Amygdala (tissue), 56 donors: ENCODE measurements at places on chromosomes 2 and 18.

- DNase-seq: no peak
Measured at GRCh38 chr2:72198532-72199241, 51.0 kb upstream of the CYP26B1 start.

- DNase-seq: no peak
Measured at GRCh38 chr2:226674123-226674522, 125.5 kb downstream of the IRS1 start.

DNA sequence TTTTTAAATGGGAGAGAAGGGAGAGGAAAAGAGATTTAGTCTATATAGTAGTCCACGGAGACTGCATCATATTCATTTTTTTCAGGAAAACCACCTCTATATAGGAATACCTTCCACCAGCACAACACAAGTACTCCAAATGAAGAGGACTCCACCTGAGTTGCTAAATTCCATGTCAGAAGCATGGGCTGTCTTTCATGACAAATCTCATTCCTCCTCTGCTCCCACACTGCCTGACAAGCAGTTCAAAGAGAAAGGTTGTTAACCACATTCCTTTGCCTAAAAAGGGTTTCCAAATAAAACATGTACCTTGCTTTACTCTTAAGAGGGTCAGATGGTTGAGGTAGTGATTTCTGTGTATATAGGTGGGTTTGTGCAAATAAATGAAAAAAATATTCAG is 122.0 kb downstream of the TMEFF2 start:
- DNase-seq: no peak

- no peak for DNase-seq
Measured at GRCh38 chr2:102514061-102514785, 41.2 kb downstream of the SLC9A4 start.

DNA sequence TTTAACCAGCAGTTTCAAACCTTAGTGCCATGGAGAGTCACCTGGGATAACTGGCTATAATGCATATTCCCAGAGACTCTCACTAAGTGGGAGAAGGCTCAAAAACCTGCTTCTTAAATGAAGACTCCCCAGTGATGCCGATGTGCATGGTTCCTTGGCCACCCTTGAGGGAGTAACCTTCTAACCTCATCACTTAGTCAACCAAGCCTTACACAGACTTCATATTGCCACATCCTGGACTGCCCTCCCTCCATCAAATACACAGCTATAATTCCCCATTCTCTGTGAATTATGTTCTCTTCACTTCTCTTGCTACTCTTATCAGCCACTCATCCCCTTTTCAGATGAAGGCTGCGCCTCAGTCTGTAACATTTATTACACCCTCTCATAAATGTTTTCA is 462.9 kb upstream of the RGPD4 start:
- no peak for DNase-seq

DNA sequence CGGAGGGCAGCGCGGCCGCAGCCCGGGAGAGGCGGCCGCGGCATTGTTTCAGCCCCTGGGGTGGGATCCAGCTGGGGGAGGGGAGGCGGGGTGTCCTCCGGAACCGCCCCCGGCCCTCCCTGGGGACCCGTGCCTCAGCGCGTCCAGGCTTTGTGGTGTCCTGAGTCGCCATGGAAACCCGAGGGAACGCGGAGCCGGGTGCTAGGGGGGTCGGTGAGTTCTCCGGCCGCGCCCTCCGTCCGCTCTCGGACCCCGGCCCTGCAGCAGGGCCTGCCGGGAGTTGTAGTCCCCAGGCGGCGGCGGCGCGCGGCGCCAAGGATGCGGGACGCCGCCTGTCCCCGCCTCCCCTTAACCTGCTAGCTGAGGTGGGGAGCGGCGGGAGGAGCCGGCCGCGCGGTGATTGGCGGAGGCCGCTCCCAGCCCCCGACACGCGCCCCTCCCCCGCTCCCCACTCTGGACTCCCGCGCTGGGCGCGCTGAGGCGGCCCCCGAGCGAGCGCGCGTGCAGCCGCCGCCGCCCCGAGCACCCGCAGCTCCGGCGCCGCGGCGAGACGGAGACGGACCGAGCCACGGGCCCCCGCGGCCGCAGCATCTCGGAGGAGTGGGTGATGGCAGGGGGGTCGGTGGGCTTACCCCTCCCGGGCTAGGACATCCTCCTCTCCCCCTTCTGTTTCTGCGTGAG is at the start of gene DPYSL5:
DPYSL5 (plus strand) TSS at position 478 of the 681 bp plus-strand sequence. CDS start 50,368 bp downstream, outside the sequence.
- DNase-seq: no peak

DNA sequence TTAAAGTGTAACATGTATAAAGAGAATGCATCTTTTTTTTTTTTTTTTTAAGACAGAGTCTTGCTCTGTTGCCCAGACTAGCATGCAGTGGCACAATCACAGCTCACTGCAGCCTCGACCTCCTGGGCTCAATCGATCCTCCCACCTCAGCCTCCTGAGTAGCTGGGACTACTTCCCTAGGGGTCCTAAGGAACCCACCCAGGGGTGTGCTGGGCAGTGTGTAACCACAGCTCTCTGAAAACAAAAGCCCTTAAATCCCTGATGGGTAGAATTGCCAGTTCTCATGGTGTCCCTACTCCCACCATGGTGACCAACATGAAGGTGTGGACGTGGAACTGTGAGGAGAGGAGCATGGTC is 105.6 kb upstream of the ST3GAL5 start:
- DNase-seq: no peak

DNA sequence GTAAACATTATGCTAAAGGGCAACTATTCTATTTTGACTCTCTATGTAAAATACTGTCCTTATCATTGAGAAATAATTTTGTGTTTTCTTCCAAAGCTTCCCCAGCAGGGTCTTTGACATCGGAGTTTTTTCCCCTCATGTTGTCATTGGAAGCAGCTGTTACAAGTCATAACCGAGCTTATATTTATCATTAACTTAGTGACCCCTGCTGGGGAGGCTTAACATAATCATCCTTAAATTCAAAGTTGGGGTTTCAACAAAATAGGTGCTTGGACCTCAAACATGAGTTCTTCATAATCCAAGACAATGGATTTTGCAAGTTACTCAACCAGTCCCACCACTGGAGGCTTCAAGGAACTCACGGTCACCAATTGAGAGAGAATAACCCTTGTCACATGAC is 330.9 kb downstream of the DCC start:
- no peak for DNase-seq

- no peak for DNase-seq
Measured at GRCh38 chr2:129087133-129087813, 768.6 kb upstream of the HS6ST1 start.

DNA sequence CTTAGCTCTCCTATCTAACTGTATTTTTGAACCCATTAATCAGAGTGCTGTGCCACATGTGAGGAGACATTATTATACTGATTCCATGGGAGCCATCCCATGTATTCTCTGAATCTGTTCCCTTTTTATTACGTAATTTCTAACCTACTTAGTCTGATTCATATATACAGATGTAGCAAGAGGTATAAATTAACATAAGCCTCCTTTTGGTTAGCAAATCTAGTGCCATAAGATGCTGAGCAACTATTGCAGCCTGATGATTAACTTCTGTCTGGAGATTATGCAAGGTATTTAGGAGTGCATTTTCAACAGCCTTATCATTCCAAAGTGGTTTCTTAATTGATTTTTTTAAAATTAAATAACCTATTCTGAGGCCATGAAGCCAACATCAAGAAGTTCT is 114.1 kb upstream of the MSH2 start:
- no peak for DNase-seq

DNA sequence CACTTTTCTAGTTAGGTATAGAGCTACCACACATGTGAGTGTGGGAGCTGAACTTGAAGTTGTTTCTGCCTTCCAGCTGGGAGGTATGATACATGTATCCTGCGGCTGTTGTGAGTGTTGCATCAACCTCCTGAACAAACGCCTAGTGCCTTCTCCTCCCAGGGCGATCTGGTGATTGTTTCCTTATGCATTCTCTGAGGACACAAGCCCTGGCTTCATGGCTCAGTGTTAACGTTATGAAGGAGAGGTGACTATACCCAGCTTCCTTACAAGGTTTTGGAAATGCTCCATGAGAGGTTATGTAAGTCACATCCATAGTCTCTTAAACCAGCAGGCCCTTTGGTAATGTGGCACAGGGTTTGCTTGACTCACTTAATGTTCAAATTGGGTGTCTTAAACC is 64.9 kb downstream of the SPRED2 start:
- no peak for DNase-seq

GRCh38 chr2:29074411-29074810 is at the start of gene PCARE:
TSS of gene PCARE (minus strand) at chr2:29074523. CDS start at chr2:29074261, 262 bp downstream.
- DNase-seq: no peak

DNA sequence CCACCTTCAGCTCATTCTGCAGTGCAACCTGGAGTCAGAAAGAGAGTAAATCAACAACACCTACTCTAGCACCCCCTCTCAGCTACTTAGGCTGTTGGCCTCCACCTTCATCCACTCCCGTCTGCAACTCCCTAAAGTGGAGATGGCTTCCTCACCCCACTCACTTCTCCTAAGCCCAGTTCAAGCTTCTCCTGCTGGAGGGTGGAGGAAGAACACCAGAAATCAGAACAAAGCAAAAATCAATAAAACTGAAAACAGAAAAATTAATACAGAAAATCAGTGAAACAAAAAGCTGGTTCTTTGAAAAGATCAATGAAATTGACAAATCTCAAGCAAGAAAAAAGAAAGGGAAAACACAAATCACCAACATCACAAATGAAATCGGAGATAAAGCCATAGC is 191.7 kb downstream of the ANAPC1 start:
- DNase-seq: no peak

- DNase-seq: no peak
Measured at GRCh38 chr2:8517850-8518498, 163.9 kb upstream of the ID2 start.

GRCh38 chr18:53757328-53757727 is 467.1 kb downstream of the MBD2 start:
- no peak for DNase-seq

- DNase-seq: no peak
Measured at GRCh38 chr2:30865892-30866681, 58.8 kb upstream of the CAPN13 start.

GRCh38 chr2:2660789-2661355 is 329.8 kb upstream of the MYT1L start:
- no peak for DNase-seq

DNA sequence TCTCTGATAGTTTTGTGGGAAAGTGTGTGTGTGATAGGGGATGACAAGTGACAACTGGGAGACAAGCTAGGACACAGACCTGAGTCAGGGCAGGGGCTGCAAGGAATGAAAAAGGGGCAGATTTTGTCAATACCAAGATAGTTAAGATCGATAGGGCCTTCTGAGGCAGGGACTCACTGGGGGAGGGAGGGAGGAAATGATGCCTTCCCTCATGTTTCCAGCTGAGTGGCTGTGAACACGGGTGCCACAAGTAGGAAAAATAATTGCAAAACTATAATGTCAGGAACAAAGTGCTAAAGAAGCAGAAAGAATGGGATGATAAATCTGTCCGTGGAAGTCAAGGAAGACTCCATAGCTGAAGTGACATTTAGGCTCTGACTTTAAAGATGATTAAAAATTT is 24.2 kb downstream of the CDH2 start:
- no peak for DNase-seq

GRCh38 chr18:8778824-8779223 is 73.5 kb downstream of the MTCL1 start:
- no peak for DNase-seq

DNA sequence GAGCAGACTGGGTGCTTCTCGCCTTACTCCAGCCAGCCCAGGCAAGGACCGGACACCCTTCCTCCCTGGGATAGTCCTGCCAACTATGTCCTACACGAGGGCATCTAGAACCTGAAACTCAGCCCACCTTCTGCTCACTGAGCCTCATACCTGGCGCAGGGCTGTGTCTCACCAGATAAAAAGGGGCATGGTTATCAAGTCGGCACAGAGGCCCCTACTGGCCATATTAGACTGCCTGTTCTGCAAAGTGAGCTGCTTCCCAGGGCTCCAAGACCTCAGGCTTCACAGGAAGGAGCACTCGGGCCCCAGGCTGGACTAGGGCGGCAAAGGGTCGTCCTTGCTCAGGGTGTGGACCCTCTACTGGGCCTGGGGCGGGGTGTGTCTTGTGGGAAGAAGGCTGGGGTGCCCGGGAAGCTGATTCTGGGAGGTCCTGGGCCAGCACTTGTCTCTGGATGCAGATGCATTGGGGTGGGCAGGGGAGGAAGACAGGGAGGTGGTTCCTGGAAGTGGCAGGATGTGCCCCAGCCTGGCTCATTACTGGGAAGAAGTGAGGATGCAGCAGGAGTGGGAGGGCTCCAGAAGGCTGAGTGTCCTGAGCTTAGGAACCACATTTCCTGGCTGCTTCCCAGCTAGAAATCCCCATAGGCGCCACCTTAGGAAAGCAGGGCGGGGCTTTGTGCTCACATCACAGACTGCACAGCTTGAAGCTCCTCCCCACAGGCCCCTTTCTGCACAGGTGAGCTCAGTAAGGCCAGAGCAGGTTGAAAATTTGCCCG is 19.6 kb downstream of the EHD3 start:
- DNase-seq: no peak

- no peak for DNase-seq
Measured at GRCh38 chr2:31274401-31275075, 40.6 kb downstream of the EHD3 start.

- no peak for DNase-seq
Measured at GRCh38 chr18:49678440-49678839, 116.6 kb downstream of the LIPG start.

DNA sequence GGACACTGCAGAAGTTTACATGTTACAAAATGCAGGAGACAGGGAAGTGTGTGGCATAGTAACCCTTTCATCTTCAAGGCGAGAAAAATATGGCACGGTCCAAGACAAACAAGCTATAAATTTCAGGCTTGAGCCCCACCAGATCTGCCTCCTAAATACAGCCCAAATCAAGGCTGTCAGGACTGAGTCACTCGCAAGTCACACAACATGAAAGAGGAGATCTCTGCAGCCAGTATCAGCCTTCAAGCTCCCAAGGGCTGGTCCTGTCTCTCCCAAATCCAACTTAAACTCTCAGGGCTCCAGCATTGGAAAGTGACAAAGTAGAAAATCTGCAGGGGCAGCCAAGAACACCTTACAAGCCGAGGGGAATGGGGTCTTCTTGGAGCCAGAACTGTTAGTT is 106.3 kb upstream of the GATA6 start:
- DNase-seq: no peak
